ENCODE measurements at places on chromosomes 6 and 20.

- DNase-seq, result no peak
Observed at GRCh38 chr6:15674690-15675386, 12.0 kb upstream of the DTNBP1 start.

DNA sequence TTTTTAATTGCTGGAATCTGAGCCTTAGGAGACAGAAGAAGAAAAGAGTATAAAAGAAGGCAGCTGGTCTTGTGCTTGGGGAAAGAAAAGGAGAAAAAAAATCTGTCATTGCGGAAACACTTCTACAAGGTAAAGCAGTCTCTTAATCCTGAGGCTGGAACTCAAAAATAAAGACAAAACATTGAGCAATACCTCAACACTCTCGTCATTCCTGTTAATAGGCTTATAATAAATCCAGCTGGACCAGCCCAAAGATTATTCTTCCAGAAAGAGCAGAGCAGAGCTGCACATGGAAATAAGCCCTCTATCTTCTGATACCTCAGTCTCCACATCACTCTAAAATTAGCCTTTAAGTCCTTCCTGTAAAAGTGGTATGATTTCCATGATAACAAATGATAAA lies 62.0 kb upstream of the HIVEP1 start:
- no peak for DNase-seq

DNA sequence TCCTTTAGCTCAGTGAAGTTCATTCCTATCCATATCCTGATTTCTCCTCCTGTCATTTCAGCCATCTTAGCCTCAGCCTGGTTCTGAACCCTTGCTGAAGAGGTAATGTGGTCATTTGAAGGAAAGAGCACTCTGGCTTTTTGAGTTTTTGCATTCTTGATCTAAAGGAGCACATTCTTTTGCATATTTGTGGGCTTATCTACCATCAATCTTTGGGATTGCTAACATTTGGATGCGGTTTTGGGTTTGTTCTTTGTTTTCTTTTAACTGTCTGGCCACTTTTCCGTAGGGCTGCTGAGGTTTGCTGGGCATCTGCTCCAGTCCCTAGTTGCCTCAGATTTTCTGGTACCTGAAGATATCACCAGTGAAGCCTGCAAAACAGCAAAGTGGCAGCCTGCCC lies 238.3 kb downstream of the EPM2A start:
- DNase-seq, result no peak

- no peak for DNase-seq
Observed at GRCh38 chr20:36269507-36269906, 33.2 kb downstream of the AAR2 start.

DNA sequence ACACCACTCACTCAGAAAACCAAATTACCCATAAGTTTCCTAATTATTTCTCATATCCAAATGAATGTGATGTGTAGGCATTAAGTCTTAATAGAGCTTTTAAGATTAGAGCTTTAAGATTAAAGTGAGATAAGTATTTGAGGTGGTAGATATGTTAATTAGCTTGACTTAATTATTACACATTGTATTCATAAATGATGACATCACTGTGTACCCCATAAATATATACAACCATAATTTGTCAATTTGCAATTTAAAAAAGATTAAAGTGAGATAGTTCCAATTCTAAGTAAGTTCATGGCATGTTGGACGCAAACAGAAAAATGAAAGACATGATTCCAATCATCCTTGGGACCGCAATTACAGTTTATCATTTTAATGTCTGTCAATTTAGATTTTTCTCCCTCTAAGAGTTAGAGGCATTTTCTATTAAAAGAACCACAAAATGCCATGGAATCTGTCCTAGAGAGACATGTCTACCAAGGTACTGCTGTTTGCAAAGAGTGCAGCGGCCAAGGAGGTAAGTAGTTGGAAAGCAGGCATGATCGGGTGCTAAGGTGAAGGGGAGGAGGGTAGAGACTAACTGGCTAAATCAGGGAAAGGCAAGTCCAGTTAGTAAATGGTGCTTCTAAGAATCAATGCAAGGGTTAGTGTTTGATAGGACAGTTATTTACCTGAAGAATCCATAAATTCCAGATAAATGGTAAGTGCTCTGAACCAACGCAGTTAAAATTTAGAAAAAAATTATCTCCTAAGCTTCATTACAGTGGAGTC lies 65.7 kb downstream of the CHD6 start:
- DNase-seq, result no peak

DNA sequence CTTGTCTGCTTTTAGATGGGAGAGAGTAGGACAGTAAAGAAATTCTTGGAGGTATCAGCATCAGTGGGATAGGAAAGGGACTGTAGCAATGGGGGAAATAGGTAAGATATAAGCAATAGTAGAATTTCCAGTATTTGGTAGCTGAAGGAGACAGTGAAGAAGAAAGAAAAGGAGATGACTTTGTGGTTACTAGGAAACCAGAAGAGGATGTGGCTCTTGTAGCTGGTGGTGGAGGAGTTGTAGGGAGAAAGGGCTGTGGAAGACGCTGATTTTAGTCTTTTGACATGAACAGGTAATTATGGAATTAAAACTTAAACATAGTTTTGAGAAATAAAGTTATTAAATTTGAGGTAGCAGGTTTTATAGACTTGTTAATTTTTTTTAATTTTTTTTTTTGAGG lies 26.1 kb downstream of the SH3BGRL2 start:
- no peak for DNase-seq
